ENCODE measurements at places on chromosomes 16 and 17.

GRCh38 chr17:34997355-34997862, 17.1 kb downstream of the LIG3 start:
- no peak for DNase-seq

GRCh38 chr17:76989519-76989918, 121.3 kb downstream of the MGAT5B start:
- DNase-seq, result no peak

DNA sequence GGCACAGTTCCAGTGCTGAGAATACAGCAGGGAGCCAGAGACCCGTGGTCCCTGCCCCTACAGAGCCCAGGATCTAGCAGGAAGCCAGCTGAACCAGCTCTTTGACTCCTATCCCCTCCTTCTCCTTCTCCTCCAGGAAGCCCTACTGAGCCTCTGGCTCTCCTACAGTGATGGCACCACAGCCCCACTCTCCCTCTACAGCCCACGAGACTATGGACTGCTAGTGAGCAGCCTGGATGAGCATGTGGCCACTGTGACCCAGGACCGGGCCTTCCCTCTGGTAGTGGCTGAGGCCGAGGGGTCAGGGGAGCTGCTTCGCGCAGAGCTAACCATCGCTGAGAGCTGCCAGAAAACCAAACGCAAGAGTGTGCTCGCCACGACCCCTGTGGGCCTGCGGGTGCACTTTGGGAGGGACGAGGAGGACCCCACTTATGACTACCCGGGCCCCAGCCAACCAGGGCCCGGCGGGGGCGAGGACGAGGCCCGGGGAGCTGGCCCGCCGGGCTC, 57.7 kb downstream of the TMEM132E start:
- no peak for DNase-seq

DNA sequence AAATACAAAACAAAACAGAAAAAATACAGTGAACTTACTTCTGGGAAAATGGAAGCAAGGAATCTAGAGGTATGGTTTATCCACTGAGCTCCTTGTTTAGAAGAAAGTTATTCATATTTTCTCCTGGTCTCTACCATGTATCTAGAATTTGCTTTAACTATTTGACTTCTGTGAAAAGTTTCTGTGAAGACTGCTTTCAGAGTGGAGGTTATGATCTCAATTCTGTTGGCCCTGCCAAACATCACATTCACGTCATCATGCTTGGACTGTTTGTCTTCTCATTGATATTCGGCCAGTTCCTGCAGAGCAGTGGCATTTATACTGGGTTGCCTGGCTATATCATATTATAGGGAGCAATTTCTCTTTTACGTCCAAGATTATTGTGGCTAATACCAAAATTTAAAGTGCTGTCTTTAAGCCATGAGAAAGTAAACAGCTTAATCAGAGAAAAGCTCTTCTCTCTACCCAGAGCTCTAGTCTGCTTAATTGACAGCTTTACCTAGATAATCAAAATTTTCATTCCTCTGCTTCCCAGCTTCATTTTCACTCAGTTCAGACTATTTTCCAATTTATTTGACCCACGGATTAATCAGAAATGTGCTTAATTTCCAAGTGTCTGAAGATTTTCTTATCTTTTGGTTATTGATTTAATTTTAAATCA, at the start of gene ABCA8:
ABCA8 (minus strand) TSS at position 212 of the 661 bp plus-strand sequence. CDS start 13,358 bp downstream, outside the sequence.
- DNase-seq, result no peak

DNA sequence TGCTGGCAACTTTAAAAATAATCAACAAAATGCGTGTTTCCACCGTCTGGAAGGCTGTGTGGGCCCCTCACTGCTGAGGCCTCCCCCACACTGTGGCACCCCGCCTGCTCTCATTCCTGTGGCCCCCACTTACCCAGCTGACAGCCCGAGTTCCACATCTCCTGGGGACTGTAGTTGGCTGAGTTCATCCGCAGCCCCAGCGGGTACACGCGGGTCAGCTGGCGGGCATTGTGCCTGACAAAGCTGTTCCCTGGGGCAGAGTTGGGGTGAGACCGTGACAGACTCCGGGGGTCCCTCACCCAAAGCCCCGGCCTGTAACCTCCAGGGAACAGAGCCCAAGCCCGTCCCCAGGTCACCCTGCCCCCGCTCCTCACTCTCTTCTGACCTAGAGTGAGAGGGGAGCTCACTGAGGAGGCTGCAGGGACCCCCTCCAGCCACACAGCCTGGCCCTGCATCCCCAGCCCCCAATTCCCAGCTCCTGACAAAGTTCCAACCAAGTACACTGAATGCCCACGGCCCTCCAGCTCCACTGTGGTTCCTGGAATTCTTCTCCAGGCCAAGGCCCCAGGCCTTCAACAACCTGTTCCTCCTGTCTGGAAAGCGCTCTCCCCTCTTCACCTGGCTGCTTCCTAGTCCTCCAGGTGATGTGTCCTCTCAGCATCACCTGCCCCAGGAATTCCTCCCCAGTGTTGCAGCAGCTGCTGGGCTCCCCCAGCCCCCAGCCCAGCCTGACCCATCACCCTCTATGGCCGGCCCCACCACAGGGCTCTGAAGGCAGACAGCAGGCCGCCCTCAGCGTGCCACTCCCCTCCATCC, 18.0 kb downstream of the PLCD3 start:
- DNase-seq, result no peak

GRCh38 chr17:79148584-79148983, 74.0 kb downstream of the ENGASE start:
- no peak for DNase-seq
